ENCODE measurements at places on chromosomes 1 and 21.

DNA sequence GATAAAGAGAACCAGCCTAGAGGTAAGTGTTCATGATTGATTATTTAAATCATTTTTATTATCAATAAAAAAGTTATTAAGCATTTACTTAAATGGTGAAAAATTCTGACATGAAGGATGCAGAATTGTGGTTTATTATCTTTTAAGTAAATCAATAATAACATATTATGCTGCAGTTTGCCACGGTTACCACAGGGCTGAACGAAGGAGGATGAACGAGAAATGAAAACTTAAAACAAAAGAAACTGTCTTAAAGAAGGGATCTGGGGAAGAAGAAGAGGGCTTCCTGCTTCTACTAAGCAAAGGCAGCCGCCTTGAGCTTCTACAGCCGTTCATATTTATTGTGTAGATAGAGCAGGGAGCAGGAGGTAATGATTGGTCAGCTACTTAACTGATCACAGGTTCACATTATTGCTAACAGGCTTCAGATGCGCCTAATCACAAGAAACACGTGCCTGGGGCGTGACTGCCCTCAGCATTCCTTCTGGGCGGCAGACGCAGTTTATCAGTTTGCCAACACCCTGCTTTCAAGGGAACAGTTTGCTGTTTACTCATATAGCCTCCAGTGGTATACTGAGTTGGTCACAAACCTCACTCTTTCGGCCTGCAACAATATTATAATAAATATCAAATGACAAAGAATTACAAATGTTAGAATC is 5.8 kb upstream of the FNBP1L start:
- peak; percentile 38 for DNase-seq

DNA sequence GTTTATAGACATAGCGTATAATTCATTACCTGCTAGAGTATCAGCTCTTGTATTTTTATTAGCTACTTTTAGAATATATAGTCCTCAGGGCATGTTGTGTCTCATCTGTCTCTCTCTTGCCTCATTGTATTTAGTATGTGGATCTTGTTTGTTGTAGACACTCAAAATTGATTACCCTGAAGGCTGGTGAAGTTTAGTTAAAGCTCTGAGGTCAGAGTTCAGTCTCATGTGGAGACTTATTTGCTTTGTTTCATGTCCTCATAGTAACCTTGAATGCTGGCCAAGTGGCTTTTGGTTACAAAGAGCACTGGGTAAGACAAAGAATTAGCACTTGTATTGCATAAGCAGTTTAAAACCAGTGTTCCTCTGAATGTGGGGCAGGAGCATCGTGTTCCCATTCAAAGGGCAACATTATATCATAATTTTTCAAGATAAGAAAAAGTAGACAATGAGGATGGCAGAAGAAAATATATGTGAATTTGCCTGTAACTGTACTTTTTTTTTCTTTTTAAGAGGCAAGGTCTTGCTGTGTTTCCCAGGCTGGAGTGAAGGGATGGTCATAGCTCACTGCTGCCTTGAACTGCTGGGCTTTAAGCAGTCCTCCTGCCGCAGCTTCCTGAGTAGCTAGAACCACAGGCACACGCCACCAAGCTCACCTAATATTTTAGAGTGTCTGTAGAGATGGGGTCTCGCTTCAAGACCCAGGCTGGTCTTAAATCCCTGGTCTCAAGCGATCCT is 17.4 kb downstream of the CNST start:
- peak; percentile 91 for DNase-seq

DNA sequence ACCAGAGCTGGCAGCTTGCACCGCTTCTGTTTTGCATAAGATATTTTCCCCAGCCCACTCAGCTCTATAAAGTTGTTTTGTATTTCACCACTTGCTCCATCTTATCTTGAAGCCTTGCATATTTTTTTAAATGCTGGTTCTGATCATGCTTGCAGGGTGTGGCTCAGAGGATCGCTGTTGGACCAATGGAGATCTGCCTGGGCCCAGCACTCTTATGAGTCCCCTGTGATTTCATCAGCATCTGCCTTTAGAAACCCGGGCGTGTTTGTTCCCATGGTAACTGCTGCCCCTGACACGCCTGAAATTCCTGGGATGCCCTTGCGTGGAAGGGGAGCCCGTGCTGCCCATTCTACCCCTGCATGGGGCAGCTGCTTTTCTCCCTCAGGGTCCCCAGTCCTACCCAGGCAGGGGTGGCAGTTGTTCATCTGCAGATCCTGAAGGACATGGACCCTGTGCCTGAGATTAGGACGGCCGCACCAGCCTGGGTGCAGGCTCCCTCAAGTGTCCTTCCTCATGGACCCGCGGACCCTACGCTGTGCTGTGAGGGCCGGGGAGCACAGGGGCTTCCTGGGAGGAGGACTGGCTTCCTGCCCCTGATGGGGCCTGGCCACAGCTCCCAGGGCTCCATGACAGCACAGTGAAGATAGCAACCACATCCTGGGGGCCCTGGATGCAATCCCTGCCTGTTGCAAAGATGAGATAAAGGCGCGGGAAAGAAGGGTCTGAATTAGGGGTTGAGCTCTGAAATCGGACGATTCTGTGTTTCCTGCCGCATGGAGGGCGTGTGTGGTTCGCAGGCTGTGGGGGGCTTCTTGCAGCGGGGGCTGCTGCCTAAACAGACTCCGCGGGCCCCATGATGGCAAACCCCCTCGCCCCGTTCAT is 226.5 kb downstream of the SDCCAG8 start:
- DNase-seq: peak; percentile 67

GRCh38 chr1:217138173-217138765 is 415.0 kb upstream of the ESRRG start:
- DNase-seq: no peak

DNA sequence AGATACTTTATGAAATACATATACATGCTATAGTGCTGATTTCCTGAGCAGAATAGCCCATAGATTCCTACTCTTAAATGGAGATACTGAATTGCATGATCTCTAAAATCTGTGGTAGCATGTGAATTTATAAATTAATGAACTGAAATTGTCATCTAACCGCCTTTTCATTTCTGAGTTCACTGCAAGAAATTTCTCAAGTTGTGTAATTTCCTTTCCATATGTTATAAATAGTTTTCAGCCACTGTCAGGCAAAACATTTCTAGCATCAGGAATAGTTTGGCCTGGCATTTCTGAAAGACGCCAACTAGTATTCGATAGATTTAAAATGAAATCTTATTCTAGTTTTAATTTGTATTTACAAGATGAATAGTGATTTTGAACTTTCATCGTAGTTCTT is 310.1 kb downstream of the USH2A start:
- no peak for DNase-seq

DNA sequence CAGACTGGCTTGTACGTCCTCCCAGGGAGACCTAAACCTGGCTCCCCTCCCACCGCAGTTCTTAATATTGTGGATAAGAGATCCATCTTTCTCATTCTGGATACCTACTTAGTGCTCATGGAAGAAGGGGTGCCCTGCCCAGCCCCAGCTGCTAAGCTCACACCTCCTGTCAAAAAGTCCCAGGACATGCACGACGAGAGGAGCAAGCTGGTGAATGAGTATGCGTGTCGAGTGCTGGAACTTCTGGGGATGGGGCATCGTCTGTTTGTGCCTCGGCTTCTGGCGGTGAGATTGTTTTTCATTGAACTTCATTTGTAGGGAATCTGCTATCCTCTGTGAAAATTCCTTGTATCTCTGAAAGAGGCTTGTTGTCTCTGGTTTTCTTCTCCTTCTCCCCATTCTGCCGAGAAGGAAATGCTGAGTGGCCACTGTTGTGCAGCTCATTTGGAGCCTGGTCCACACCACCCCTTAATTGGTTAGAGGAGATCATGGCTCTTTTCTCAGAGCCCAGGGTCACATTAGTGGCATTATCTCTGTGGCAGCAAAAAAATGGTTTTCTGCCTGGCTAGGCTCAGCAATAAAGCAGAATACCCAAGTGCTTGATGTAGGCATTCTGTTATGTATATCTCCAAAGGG is 199.4 kb upstream of the CACYBP start:
- no peak for DNase-seq

- peak; percentile 85 for DNase-seq
These were observed 509 bp downstream of the ADAMTS4 start for GRCh38 chr1:161198194-161198896.

DNA sequence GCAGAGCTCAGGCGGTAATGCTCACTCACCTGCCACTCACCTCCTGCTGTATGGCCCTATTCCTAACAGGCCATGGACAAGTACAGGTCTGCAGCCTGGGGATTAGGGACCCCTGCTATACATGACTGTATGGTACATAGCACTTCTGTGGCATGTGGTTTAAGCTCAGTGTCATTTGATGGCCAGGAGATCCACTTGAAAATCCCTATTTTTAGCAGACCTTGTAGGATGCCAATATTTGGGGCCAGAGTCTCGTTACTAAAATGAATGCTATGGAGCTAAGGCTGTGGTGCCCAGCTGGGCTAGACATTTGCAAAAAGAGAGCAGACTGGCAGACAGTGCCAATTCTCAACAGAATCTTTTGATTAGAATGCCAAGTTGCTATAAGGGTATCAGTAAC is 1.7 kb upstream of the ANGPTL7 start:
- no peak for DNase-seq

DNA sequence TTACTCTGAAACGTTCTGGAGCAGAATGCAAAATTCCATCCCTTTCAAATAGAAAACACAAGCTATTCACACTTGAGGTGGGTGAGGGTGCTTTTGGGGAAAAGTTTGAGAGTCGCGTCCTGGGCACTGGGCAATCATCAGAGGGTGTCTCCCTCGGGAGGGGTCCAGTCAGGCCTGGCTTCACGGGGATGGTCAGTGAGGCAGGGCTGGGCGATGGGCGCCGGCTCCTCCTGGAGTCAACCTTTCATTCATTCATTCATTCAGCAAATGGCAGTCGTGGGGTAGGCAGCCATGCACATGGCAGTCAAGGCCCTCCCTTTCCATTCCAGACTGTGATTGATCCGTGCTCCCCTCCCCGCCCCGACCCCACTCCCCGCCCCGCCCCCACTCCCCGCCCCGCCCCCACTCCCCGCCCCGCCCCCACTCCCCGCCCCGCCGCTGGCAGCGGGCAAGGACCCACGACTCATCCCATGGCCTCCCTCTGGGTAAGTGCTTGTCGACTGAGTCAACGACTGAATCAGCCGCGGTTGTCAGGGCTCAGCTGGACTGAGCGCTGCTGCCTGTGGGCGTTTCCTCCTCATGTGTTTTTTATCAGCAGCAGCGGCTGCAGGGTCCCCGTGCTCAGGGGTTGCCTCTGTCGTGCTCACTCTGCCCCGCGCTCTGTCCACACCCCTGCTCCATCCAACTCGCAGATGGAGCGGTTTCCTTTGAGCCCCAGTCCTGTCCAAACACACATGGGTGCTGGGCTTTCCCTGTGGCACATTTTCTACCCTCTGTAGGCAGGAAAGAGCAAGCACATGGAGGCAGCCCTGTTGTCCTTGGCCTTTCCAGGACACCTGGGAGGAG is 12.5 kb upstream of the SPSB1 start:
- DNase-seq: peak; percentile 89

DNA sequence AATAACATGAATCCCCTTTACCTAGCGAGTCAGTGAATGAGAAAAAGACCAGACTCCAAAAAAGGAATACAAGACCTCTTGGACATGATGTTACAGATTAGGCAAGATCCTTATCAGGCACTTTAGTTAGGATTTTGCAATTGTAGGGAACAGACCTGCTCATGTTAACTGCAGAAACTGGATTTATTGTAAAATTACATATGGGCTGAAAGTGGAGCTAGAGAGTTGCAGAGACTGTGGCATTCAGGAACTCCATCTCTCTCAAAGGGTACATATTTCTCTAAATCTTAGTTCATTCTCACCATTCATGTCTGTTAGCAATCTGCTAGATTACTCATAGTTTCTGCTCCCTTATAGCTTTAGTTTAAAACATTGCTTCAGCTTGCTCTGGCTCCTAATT is 142.2 kb downstream of the PAPPA2 start:
- DNase-seq: no peak

All from fibroblast of gingiva (primary cell).